ENCODE measurements at places on chromosomes 5 and 9.
A peak's percentile ranks its signal among the peaks of the same experiment; 100 is the strongest.

- DNase-seq: no peak
Measured at GRCh38 chr9:113851873-113852272, 24.2 kb upstream of the ZNF618 start.

- DNase-seq: no peak
Measured at GRCh38 chr9:81653240-81653639, 36.1 kb downstream of the TLE1 start.

- no peak for DNase-seq
Measured at GRCh38 chr5:55327281-55327680, 19.5 kb downstream of the MTREX start.

GRCh38 chr9:31799953-31800609 is 584.4 kb upstream of the ACO1 start:
- DNase-seq: no peak

DNA sequence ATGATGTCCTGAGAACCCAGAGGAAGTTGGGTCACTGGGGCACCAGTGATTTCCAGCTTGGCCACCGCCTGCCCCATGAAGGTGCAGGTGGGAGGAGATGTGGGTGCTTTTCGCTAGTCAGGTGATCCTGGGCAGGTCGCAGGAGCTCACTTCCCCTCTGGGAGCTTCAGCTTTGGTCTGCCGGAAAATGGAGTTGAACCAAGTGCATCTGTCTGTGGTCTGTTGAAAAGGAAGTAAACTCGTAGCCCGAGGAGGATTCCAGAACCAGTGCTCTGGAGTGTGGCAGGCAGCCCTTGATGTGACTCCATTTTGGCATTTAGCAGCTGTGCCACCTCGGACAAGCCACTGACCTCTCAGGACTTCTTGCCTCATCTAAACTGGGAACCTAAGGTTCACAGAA is 81.8 kb upstream of the HRH2 start:
- DNase-seq: no peak

GRCh38 chr5:104734046-104734445 is 1171.5 kb upstream of the NUDT12 start:
- no peak for DNase-seq

DNA sequence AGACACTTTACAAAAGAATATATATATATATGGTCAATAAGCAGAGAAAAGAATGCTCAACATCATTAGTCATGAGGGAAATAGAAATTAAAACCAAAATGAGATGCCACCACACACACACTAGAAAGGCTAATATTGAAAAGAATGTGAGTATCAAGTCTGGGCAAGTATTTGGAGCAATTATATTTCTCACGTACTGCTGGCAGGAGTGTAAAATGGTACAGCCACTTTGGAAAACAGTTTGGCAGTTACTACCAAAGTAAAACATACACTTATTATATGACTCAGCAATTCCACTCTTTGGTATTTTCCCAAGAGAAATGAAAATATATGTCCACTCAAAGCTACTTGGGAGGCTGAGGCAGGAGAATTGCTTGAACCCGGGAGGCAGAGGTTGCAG is 29.8 kb downstream of the NEUROG1 start:
- no peak for DNase-seq

DNA sequence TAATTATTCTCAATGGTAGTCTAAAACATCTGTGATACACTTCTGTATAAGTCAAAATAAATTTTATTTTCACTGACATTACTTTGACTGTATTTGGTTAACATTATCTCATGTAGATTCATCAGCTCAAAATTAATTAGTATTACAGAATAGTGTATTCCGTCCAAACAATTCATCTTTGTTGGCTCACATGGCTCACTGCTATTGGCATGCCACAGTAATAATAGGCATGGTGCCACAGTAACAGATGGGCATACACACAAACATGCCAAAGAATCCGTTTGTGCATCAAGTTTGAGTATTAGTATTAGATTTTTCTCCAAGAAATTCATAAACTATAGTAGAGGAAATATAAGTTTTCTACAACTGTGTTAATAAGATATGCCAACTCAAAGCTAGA is 14.2 kb downstream of the AP3B1 start:
- peak; percentile 4 for DNase-seq

GRCh38 chr5:37071901-37072581 is 177.1 kb downstream of the CPLANE1 start:
- DNase-seq: no peak

DNA sequence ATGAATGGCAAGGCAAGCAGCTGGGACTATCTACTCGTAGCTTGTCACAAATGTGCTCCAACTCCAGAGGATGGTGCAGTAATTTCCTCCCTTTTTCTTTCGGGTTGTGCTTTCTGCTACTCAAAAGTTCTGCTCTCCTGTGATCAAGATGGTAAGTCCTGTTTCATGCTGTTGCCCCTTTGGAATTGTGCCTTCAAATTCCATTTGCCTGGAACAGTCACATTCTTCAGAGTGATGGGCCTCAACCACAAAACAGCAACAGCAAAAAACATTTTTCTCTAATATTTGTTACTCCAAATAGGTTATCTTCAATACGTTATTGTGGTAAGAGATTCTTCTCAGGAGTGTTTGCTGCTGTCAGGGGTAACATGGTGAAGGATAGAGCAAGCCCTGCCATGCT is 209.3 kb downstream of the PALM2AKAP2 start:
- DNase-seq: no peak

DNA sequence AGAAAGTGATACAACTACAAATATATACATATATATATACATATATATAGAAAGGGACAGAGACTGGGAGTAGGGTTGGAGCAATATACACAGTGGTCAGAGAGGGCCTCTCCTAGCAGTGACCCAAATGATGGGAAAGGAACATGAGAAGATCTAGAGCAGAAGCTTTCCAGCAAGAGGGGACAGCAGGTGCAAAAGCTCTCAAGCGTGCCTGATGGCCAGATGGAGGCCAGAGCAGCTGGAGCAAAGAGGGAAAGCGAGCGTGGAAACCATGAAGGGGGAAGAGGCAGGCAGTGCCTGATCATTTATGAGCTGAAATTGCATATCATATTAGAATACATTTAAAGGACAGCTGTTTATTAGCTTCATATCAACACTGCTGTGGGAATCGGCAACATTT is 7.6 kb upstream of the GRPEL2 start:
- no peak for DNase-seq

- no peak for DNase-seq
Measured at GRCh38 chr9:96605328-96605727, 14.3 kb downstream of the CDC14B start.

- DNase-seq: no peak
Measured at GRCh38 chr5:176741561-176742211, 68.7 kb upstream of the UNC5A start.

DNA sequence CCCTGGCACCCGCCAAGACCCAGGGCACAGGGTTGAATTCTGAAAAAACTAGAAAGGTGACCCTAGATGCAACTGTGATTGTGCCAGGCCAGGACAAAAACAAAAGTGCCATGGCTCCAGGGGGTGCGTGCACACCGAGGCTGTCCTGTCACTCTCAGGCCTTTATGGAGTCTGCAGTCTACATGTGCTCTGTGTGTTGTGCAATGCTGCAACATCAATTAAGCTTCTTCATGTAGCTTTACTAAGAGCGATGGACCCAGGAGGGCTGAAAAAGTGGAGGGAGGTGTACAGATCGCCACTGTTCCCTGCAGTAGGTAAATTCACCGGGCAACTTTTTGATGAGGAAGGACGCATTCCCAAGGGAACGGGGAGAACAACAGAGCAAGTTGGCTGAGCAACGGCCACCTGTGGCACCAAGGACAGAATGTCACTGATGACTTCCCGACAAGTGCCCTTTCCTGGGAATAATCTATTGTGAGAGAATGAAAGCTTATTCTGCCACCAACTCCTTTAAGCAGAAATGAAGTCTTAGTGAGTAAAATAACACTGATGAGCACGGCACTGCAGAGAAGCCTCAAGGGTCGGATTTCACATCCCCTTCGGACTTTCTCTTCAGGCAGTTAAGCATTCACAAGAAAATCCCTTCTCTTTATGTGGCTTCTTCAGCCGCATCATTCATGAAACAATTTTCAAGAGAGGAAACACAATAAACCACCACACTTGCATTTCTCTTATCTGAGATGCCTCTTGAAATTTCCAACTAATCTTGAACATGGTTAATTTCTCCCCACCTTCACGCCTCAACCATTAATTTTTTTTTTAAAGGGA is 149.6 kb downstream of the DROSHA start:
- no peak for DNase-seq
